ENCODE measurements at places on chromosomes 6 and 20.

DNA sequence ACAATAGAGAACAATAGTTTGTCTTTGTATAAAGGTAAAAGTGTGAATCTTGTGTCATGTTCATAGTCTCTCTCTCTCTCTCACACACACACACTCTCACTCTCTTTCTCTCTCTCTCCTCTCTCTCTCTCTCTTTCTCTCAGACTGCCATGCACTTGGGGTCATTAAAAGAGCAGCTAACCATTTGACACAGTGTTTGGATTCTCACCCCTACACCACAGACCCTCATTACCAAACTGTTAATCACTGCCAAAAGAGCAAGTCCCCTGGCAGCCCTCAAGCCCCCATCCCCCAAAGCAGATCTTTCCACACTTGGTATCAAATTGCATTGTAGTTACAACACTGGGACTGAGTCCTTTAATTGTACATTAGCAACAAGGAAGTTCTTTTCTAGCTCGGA, 305.8 kb upstream of the RSPO3 start:
- DNase-seq, result peak; percentile 72

- no peak for DNase-seq
These were observed 35.2 kb downstream of the ADGB start for GRCh38 chr6:146634022-146634421.

- DNase-seq, result no peak
These were observed 4.7 kb upstream of the SLC17A4 start for GRCh38 chr6:25749837-25750236.

GRCh38 chr6:31965700-31966099, 6.2 kb downstream of the DXO start:
- DNase-seq, result no peak

DNA sequence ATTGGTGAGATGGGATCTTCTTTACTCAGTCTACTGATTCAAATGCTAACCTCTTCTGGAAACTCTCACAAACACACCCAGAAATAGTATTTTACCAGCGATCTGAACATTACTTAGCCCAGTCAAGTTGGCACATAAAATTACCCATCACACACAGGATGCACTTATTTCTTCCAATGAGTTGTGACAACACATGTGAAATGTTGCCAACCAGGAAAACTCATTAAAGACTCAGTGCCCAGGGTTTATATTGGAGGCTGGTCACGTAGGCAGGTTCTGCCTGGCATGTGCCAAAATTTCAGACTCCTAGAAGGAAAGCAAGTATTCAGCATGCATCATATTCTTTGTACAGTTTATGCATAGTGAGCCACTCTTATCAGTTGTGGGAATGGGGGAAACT, 443.3 kb downstream of the EPM2A start:
- DNase-seq, result no peak

DNA sequence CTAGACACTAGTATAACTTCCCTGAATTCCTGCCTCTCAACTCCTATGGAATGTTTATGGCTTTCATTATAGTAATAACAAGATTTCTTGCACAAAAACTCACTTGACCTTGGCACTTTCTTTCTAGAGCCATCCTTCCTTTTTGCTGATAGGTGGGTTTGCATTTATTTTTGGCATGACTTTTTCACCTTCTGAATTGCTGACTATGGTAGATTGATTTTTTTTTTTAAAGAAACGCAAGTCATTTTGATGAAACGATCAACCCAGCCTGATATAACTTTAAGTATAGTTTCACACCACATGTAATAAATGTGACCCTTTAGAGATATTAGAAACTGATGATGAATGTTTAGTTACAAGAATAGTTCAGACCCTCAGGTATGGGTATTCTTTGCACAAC, 61.8 kb downstream of the BMP6 start:
- no peak for DNase-seq

- DNase-seq, result no peak
These were observed 154.4 kb downstream of the DST start for GRCh38 chr6:56488281-56488680.

DNA sequence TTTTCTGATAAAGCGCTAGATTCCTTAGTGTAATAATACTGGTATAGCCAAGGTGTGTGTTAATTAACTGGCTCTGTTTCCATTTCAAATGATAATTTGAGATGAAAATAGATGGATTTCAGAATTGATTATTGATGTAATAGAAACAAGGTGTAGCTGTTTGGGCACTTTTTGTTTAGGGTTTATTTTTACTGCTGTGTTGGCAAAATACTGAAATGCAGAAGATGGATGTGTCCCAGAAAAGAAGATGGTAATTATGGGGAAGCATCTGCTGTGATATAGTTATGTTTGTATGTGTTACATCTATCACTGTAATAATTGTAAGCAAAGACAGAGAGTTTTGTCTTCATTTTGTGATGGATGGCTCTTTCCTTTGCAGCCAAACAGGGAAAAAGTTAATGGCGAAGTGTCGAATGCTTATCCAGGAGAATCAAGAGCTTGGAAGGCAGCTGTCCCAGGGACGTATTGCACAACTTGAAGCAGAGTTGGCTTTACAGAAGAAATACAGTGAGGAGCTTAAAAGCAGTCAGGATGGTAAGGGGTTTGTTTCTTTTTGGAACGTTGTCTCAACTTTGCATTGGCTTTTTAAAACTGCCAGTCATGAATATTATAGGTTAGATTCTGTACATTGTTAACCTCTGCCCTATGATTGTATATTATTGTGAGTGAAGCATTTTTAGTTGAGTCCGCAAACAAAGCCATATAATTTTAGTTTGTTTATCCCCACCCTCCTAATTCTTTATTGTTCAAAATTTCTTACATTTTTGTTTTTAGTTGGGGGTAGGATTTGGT, 8.6 kb upstream of the ACAT2 start:
- no peak for DNase-seq

GRCh38 chr20:32962053-32962452, 42.2 kb downstream of the SUN5 start:
- no peak for DNase-seq

DNA sequence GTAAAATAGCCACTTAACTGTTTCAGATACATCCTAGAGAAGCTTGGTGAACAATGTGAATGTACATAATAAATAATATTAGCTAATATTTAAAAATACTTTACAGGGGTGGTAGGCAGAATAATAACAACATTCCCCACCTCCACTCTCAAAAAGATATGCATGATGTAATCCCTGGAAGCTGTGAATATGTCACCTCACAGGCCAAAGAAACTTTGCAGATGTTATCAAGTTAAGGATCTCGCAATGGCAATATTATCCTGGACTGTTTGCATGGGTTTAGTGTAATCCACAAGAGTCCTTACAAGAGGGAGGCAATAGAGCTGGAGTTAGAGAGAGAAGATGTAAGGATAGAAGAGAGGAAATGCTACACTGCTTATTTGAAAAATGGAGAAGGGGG, 7.0 kb upstream of the PTPRK start:
- no peak for DNase-seq

DNA sequence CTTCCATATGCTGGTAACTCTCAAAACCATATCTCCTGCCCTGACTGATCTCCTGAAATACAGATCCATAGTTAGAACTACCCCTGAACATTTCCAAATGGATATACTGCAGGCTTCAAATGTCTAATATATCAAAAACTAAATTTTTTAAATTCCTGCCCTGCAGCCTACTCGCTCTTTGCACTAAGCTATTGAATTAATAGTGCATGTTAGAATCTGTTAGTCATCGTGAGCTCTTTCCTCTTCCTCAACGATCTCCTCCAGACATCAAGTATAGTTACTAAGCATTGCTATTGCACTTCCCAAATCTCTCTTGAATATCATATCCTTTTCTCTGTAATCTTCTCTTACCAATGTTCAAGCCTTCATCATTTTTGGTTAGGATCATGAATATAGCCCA, 26.0 kb upstream of the RSPO3 start:
- no peak for DNase-seq
